Skin of body (tissue), 3 donors: ENCODE measurements at places on chromosomes 13 and 19. TPM values are rescaled to one million over a fixed set of nuclear protein-coding genes. Genes with fewer than 3 reads are reported as not detected.

Gene C19orf85
- not detected for total RNA-seq

Gene SPATA13
- total RNA-seq = 7.1 TPM

Gene ZNF765
- 12.2 TPM for total RNA-seq

Gene FGF22
- 1.4 TPM for total RNA-seq

Gene SIGLECL1
- not detected for total RNA-seq

Gene SERPINE3
- total RNA-seq = not detected

Gene CDX2
- not detected for total RNA-seq
